ENCODE measurements at places on chromosomes 3 and 15. TPM values are rescaled to one million over a fixed set of nuclear protein-coding genes. Genes with fewer than 3 reads are reported as not detected.

GRCh38 chr3:151856118-151856517 lies 17.3 kb upstream of the SUCNR1 start:
- no peaks in the 10 kb centered on the region for H3K36me3 ChIP-seq
- H3K27me3 ChIP-seq: no peaks in the 10 kb centered on the region
- no peak for DNase-seq

DNA sequence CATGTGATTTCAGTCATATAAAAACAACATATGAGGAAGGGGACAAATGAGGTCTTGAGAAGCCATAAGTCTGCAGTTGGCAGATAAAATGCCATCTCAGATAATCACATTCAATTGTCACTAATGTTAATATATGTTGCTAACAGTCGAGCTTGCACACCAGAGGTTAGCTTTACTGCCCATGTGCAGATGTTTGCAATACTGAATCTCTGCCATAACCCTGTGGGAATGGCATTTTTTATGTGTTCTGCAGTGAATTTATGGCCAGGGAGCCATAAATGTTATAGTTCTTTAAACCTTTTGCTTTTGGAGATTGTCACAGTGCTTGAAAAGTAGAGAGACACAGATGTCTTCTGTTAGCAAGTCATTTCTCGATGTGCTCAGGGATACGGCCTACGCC lies 141.5 kb downstream of the RORA start:
- no peaks in the 10 kb centered on the region for H3K4me1 ChIP-seq
- no peaks in the 10 kb centered on the region for H3K36me3 ChIP-seq
- no peaks in the 10 kb centered on the region for H3K27me3 ChIP-seq

GRCh38 chr15:100918690-100919480 lies at the start of gene LRRK1:
Gene LRRK1, plus strand, starts transcription at chr15:100919357. Its CDS starts 5,276 bp downstream, at chr15:100924633.
- peaks cover 12% of the 10 kb centered on the region for H3K27me3 ChIP-seq
- DNase-seq: peak; percentile 49
- peak within 1 kb of the TSS; percentile 14 for H3K27ac ChIP-seq
- H3K4me3 ChIP-seq: peak within 1 kb of the TSS; percentile 70
- H3K36me3 ChIP-seq: no peaks in the 10 kb centered on the region
- peaks cover 7% of the 10 kb centered on the region for H3K4me1 ChIP-seq

Gene KIF23
- 8.1 TPM for total RNA-seq

Gene ALS2CL
- total RNA-seq: 8.5 TPM

GRCh38 chr3:14549256-14549919 lies 9.2 kb upstream of the GRIP2 start:
- H3K27me3 ChIP-seq: peaks cover 31% of the 10 kb centered on the region
- no peak overlapping the region for H3K4me3 ChIP-seq
- no peaks in the 10 kb centered on the region for H3K36me3 ChIP-seq
- H3K27ac ChIP-seq: no peak overlapping the region
- no peak for DNase-seq

Gene GADL1
- 0.09 TPM for total RNA-seq

Gene B3GALNT1
- 12.8 TPM for total RNA-seq

Gene TEX55
- not detected for total RNA-seq

Gene ECT2
- 16.4 TPM for total RNA-seq

GRCh38 chr3:141383555-141384129 lies 15.3 kb downstream of the ZBTB38 start:
- peaks cover 55% of the 10 kb centered on the region for H3K36me3 ChIP-seq
- H3K4me3 ChIP-seq: peak overlapping the region; percentile 1
- peak overlapping the region; percentile 59 for H3K27ac ChIP-seq
- H3K4me1 ChIP-seq: peaks cover 14% of the 10 kb centered on the region

DNA sequence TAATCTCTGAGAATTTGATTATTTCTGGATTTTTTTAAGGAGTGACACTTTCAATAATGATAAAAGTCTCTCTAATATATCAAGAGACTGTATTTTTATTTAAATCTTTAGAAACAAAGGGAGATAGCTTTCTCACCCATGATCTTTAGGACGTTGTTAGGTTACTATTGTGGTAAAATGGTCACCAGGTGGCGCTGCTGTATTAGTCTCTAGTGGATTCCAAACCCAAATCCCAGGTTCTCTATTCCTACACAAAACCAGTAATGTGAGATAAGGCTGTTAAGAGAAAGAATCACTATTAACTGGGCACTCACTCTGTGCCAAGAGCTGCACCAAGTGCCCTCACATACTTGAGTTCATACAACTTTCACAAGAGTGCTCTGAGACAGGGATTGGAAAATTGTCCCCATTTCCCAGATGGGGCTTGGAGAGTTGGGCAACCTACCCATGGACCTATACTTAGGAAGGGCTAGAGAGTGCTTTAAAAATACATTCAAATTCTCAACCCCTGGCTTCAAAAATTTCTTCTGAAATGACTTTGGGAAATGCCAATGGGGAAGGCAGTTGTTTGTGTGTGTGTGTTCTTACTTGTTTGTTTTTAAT lies 593.4 kb upstream of the TGFBR2 start:
- no peaks in the 10 kb centered on the region for H3K4me1 ChIP-seq
- no peak overlapping the region for H3K27ac ChIP-seq
- H3K4me3 ChIP-seq: no peak overlapping the region
- H3K36me3 ChIP-seq: no peaks in the 10 kb centered on the region

- no peak for DNase-seq
- H3K4me1 ChIP-seq: peaks cover 41% of the 10 kb centered on the region
- H3K27me3 ChIP-seq: no peaks in the 10 kb centered on the region
- H3K4me3 ChIP-seq: no peak overlapping the region
- H3K27ac ChIP-seq: no peak overlapping the region
Measured at GRCh38 chr15:63370764-63371163, 10.9 kb downstream of the CA12 start.

GRCh38 chr3:131091768-131092167 lies 65.1 kb downstream of the NEK11 start:
- no peaks in the 10 kb centered on the region for H3K4me1 ChIP-seq
- DNase-seq: peak; percentile 26
- H3K27me3 ChIP-seq: no peaks in the 10 kb centered on the region
- H3K4me3 ChIP-seq: no peak overlapping the region
- no peaks in the 10 kb centered on the region for H3K36me3 ChIP-seq

- H3K27me3 ChIP-seq: no peaks in the 10 kb centered on the region
- H3K36me3 ChIP-seq: no peaks in the 10 kb centered on the region
- no peak for DNase-seq
Measured at GRCh38 chr3:106058475-106058874, 189.7 kb upstream of the CBLB start.

DNA sequence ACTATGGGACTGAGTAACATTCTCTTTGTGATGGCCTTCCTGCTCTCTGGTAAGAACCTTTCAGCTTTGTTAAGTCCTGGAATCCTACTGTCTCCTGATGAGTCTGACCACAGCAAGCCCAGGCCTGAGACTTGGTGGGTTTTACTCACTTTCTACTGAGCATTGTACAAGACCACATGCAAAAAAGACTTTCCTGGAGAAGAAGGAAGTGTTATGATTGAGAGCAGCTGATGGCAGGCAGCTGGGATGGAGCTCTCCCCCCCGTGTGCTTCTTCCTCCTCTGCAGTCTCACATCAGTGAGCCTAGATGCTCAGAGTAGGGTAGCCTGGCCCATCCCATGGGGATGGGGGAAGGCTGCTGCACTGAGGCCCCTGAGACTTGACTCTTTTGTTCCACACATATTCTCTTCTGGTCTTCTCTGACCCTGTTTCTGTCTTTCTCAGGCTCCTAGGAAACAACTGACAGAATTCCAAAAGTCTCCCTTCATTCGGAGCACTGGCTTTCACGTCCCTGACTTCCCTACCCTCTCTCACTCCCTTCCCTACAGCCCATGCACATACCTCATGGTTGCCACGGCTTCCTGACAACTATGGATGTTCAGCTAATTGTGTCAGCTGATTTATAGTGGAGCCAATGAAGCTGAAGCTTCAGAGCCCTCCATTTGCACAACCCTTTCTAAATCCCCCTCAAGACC lies 36.6 kb downstream of the CD86 start:
- H3K27ac ChIP-seq: no peak overlapping the region
- no peak overlapping the region for H3K4me3 ChIP-seq
- H3K36me3 ChIP-seq: no peaks in the 10 kb centered on the region
- no peaks in the 10 kb centered on the region for H3K4me1 ChIP-seq
- DNase-seq: no peak

GRCh38 chr3:107285197-107285596 lies 92.0 kb upstream of the CCDC54 start:
- H3K4me3 ChIP-seq: no peak overlapping the region

GRCh38 chr3:103181160-103181559 lies 746.3 kb downstream of the ZPLD1 start:
- H3K4me3 ChIP-seq: no peak overlapping the region
- H3K36me3 ChIP-seq: no peaks in the 10 kb centered on the region
- no peaks in the 10 kb centered on the region for H3K4me1 ChIP-seq
- H3K27me3 ChIP-seq: no peaks in the 10 kb centered on the region
- DNase-seq: no peak
- no peak overlapping the region for H3K27ac ChIP-seq

GRCh38 chr15:49122541-49123062 lies 32.8 kb downstream of the COPS2 start:
- no peaks in the 10 kb centered on the region for H3K4me1 ChIP-seq
- no peak overlapping the region for H3K27ac ChIP-seq
- peaks cover 5% of the 10 kb centered on the region for H3K36me3 ChIP-seq
- DNase-seq: no peak
- H3K27me3 ChIP-seq: no peaks in the 10 kb centered on the region
- H3K4me3 ChIP-seq: no peak overlapping the region

Gene GPR171
- total RNA-seq: not detected

DNA sequence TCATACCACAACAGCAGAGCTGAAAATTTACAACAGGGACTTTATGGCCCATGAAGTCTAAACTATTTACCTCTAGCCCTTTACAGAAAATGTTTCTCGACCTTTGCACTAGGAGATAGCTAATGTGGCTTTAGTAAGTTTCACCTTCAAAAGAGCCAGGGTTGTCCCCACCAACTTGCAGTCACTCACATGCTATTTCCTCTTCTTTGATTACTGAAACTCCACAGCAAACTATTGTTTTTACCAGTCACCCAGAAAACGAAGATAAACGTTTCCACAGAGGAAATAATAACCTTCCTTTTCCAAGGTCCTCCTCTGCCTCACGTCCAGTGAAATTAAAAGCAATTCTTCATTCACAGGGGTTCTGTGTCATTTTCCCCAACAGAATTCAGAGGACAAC lies 48.2 kb downstream of the WWTR1 start:
- peaks cover 5% of the 10 kb centered on the region for H3K36me3 ChIP-seq
- no peak overlapping the region for H3K4me3 ChIP-seq
- H3K27ac ChIP-seq: peak overlapping the region; percentile 41
- DNase-seq: no peak

DNA sequence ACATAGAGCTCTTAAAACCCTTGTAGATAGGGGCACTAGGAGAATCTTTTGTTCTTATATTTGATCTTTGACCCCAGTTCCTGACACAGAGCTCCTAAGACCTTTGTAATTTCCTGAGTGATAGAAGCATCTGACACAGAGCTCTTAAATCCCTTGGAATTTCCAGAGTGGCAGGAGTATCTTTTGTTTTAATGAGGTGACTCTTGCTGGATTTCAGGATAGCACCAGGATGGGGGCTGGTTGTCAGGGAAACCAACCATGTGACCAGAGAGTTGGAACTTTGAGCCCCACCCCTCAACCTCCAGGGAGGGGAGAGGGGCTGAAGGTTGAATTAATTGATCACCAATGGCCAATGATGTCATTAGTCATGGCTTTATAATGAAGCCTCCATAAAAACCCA lies 47.6 kb upstream of the ST8SIA2 start:
- no peaks in the 10 kb centered on the region for H3K27me3 ChIP-seq
- no peaks in the 10 kb centered on the region for H3K36me3 ChIP-seq
- no peak for DNase-seq
- H3K4me3 ChIP-seq: no peak overlapping the region

Gene ALPK3
- 6.8 TPM for total RNA-seq

GRCh38 chr3:18122264-18122663 lies 302.9 kb downstream of the SATB1 start:
- H3K36me3 ChIP-seq: no peaks in the 10 kb centered on the region
- H3K4me3 ChIP-seq: no peak overlapping the region
- no peak for DNase-seq
- H3K4me1 ChIP-seq: peaks cover 10% of the 10 kb centered on the region
- no peak overlapping the region for H3K27ac ChIP-seq

- DNase-seq: no peak
- H3K4me3 ChIP-seq: no peak overlapping the region
Measured at GRCh38 chr3:79597709-79598108, 170.1 kb downstream of the ROBO1 start.

Gene TJP1
- total RNA-seq: 118 TPM

Gene SNTN
- not detected for total RNA-seq

Gene PLXNB1
- total RNA-seq: 59.2 TPM

- peaks cover 51% of the 10 kb centered on the region for H3K4me1 ChIP-seq
- H3K36me3 ChIP-seq: no peaks in the 10 kb centered on the region
- H3K4me3 ChIP-seq: no peak overlapping the region
- DNase-seq: peak; percentile 83
- H3K27me3 ChIP-seq: no peaks in the 10 kb centered on the region
Measured at GRCh38 chr3:69090021-69090420, 5.3 kb downstream of the ARL6IP5 start.

DNA sequence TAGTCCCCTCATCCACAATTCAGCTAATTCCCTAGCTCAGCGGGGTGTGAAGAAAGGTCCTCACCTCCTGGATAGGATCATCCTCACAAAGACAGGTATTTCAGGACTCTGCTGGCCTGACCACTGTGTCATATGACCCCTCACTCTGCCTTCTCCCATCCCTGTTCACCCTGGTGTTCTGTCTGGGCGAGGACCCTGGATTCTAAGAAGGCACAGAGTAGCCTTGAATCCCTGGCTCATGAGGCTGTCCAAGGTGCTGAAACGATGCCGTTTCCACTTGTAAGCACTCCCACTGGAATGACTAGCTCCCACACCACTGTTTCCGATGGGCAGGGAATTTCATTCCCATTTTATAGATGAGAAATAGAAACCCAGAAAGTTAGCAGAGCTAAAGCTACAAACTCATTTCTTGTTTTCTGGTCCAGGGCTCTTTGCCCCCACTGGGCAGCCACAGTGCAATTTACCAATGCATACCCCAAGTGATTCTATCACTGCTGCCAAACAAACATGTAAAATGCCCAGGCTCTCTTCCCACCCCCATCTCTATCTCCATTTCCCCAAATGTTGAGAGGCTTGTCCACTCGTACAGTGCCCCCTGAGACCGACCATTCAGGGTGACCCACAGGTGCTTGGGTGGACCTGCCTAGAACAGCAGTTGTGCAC lies 83.2 kb downstream of the RAB11A start:
- H3K4me3 ChIP-seq: no peak overlapping the region
- peak; percentile 60 for DNase-seq
- H3K36me3 ChIP-seq: no peaks in the 10 kb centered on the region
